ENCODE measurements at places on chromosomes 16 and 17.
A peak's percentile ranks its signal among the peaks of the same experiment; 100 is the strongest.

GRCh38 chr16:8589057-8589899 is 1.0 kb downstream of the TMEM114 start:
- no peak for DNase-seq

GRCh38 chr16:75251280-75252048 is at the start of gene BCAR1:
TSS of gene BCAR1 (minus strand) at chr16:75251624. CDS start at chr16:75251482, 142 bp downstream.
- no peak for DNase-seq

DNA sequence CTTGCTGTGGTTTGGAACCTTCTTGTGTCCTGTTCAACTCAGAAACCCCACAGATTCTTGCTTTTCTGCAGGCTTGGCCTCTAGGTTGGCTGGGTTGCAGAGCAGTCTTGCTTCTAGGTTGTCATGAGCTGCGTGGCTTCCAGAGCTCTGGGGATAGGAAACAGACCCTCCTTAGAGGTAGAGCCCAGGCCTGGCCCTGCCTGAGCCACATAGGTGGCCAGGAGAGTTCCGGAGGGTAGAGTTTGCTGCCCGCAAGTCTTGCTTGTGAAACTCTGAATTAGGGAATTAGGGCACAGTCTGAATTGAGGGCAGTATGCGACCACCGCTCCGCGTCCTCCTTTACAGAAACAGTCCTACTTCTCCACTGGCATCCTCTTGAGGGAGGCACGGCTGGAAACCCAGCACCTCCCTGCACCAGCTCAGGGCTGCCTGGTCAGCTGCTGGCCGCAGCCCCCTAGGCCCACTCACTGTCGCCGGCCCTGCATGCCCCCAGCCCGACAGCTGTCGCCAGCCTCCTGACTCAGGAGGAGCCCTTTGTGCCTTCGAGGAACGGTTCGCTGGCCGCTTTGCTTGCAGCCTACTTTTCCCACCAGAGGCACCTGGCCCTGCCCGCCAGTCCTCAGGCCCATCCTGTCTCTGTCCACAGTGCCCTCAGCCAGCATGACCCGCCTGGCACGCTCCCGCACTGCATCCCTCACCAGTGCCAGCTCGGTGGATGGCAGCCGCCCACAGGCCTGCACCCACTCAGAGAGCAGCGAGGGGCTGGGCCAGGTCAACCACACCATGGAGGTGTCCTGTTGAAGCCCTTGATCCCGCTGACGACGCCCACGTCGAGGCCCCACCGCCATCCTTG is 4.3 kb upstream of the SETD6 start:
- no peak for DNase-seq

- no peak for DNase-seq
These were observed 51.3 kb downstream of the SCNN1B start for GRCh38 chr16:23353440-23353839.

GRCh38 chr17:73156166-73156840 is 8.5 kb upstream of the SSTR2 start:
- DNase-seq, result peak; percentile 51

GRCh38 chr16:20191566-20191965 is 117.9 kb upstream of the GPR139 start:
- no peak for DNase-seq

DNA sequence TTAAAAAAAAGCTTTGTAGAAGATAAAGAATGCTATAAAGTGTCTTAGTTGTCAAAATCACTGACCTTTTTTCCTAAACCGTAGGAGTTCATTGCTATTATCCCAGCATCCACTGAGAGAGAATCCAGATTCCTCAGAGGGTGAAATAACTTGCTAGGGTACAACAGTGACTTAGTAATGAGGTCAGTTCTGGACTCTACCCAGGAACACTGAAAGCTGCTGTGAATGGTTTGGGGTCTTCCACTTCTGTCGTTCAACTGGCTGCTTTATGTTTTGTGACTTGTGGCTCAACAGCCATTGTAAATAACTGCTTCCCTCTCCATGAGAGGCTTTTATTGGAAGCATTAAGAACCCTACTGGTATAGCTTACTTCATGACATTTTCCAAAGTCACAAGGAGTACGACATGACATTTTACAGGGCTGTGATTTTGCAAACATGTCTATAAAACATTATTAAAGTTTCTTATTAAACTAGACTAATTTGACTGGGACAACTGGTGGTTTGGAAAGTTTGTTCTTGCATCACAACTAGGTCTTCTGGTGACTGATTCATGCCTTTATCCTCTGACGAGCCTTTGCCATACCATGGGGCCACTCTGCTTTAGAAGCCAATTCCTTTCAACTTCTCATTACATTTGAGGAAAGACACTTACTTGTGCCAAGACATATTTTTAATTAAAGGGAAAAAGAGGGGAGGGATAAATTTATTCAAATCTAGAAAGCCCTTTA is 92.2 kb upstream of the CDH11 start:
- no peak for DNase-seq
